ENCODE measurements at places on chromosomes 2 and 18.

GRCh38 chr2:85893428-85894258 is 4.9 kb upstream of the ST3GAL5 start:
- no peak for DNase-seq

GRCh38 chr2:238168196-238169047 is 9.7 kb downstream of the ERFE start:
- no peak for DNase-seq

DNA sequence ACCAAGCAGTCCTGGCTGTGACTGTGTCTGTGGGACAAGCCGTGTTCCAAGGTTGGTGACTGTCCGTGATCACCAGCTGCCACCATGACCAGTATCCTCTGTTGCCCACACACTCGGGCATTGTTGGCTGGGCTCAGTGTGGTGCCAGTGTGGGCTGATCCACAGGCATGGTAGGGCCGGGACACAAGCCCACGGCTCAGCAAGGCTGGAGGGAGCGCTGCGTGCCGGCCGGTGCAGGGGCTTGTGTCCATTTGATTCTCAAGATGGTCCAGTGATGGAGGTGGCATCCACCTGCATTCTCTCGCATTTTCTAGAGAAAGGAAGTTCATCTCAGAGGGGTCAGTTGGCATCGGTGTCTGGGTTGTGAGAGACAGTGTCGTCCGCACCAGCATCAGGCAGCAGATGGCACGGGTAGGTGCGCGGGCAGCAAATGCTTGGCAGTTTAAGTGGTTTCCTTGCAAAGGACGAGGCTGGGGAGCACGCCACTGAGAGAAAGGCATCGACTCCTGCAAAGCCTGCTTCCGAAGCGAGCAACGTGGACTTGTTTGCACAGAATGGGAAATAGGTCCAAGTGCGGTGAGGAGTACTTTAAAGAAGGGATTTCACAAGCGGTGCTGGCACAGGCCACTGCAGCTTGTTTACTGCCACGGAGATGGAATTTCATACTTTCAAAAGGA is 20.9 kb downstream of the TWIST2 start:
- no peak for DNase-seq

DNA sequence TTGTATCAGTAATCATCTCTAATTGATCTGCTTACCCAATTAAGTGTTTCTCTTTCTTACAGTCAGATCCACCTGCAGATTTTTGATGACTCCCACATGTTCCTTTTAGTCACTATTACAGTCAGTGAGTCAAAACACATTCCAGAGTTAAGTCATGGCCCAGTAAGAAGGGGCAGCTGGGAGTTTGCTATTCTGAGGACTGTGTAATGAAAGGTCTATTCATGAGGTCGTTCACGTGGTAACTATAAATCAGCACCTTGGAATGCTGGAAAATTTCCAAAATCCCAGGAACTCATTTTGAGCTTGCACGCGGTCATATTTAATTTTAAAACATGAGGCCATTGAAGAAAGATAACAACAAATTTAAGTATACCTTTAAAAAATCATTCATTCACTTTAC is 252.5 kb downstream of the XIRP2 start:
- DNase-seq, result no peak

GRCh38 chr2:69366-70344 is 23.4 kb upstream of the FAM110C start:
- DNase-seq, result no peak

DNA sequence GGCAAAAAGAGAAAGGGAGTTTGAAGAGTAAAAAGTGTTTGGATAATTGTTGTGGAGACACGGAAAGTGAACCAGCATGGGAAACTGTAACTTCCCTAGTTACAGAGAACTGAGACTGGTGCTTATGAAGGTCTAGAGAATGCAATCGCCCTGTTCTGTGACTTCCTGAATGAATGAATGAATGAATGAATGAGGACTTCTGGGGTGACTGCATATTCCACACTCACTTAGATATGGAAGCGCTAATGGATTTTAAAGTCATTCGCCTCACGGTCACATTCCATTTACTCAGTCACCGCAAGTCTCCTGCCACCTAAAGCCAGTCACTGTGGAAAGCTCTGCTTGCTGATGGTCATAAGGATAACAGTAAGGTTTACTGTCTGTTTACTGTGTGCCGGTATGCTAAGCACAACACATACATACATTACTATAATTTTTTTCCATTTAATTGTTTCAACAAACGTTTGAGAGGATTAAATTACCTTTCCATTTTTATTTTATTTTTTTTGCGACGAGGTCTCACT is 138.2 kb downstream of the CABLES1 start:
- no peak for DNase-seq

GRCh38 chr2:151651274-151651673 is 83.0 kb downstream of the NEB start:
- no peak for DNase-seq

DNA sequence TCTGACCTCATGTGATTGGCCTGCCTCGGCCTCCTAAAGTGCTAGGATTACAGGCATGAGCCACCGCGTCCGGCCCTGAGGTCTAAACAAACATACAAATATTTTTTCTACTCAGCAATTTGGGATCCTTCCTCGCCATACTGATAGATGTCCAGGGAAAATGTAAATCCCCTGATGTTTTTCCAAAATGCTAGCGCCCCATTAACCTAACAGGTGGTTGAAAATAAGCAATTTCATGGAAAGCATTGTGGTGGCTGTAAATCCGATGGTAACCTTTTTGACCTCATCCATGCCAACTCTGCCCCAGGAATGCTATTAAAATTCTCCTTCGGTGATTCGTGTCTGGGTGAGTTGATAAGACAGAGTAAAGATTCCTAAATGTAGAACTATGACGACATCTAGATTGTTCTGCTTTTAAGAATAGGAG is 19.3 kb downstream of the GEMIN6 start:
- no peak for DNase-seq

DNA sequence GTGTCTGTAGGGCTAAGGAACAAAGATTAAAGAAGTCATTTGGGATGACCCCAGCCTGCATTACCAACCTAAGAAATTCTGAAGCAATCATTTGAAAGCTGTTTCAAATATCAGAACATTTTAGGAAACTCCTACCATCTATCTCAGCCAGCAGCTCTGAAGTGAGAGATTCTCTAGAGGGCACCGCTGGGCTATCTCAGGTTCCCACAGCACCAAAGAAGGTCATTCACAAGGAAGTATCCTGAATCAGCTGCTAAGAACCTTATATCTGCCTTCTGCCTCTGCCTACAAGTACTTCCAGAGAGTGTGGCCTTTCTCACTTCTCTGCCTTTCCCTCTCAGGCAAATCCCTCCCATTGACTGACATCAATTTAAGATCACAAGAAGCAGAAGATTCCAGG is 13.4 kb upstream of the EVA1A start:
- DNase-seq, result no peak

- no peak for DNase-seq
Measured at GRCh38 chr18:11339188-11339775, 189.9 kb upstream of the PIEZO2 start.

DNA sequence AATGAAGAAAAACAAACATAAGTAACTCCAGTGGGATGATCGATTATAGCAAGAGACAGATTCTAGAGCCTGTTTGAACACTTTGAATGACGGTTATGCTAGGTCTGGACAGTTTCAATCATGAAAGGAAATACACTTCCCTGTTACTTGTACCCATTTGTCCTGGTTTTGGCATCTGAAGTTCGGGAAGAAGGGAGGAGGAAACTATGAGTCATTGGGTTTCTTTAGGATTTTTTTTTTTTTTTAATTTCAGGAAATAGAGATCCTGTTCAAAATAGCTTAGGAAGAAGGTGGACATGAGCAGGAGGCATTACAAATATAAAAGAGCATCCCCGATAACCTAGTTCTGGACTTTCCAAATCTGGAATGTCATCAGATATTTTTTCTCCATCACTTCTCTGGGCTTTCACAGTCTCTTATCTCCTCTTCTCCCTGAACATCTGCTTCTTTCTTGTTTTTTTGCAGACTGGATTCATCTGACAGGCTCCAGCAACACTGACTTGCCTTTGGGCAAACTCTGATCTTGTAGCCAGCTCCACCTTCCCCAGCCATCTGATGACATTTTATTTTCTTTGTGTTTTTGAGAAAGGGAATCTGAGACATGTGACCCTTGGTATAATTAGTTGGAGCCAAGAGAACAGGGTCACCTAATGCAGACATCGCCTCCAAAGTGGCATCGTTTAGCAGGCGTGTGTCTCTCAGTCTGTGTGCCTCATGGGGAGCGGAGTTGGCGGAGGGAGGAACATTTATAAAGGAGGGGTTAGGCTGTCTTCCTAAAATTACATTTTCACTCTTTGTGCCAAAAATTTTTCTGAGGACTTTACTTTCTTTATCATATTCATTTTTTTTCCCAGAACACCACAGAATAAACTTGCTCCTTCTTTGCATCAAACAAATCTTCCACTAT is 195.3 kb upstream of the EPHA4 start:
- no peak for DNase-seq
